ENCODE measurements at places on chromosomes 11 and 22.

DNA sequence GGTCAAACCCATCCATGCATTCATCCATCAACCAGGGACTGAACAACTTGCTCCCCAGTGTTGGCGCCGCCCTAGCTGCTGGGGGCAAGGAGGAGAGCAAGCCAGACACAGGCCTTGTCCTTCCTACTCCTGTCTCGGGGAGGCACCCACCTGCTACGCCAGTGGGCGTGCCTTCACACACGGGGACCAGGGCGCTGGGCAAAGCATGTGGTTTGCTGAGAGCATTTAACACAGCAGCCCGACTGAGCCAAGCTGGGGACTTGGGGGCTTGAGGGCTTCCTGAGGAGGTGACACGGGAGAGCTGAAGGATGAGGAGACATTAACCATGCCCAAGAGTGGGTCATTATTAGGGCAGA is 30.6 kb downstream of the CACNA1I start:
- DNase-seq, result no peak

DNA sequence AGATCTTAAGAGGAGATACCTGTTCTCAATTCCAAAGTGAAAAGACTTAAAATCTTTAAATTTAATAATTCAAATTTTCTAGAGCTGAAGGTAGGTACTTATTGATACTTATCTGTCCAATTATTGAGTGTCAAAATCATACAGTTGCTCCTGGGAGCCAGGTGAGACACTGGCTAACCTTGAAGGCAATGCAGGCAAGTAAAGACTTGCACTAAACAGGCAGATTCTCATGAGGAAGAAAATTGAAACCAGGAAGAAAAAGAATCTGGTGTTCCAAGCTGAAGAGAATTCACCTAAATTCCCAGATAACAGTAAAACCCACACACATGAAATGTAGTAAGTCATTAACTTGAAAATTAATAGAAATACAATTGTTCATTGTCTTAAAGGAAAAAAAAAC is 30.3 kb downstream of the VSIG10L2 start:
- no peak for DNase-seq

DNA sequence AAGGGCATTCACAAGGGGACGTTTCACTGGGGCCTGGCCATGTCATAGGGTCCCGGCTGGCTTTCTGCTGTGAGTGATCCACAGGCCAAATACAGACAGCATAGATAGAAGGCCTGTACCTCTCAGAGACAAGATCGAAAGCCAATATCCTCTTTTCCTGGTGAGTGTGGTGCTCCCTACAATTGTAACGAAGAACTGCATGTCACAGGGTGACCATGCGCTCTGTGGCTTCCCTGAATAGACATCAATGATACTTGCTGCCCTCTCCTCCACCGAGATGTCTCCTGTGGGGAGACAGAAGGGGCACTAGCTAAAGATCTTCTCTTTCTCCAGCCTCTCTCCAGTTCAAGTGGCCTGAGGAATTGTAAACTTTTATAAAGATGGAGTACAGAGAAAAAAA is 226.1 kb upstream of the POU2AF2 start:
- DNase-seq, result no peak

DNA sequence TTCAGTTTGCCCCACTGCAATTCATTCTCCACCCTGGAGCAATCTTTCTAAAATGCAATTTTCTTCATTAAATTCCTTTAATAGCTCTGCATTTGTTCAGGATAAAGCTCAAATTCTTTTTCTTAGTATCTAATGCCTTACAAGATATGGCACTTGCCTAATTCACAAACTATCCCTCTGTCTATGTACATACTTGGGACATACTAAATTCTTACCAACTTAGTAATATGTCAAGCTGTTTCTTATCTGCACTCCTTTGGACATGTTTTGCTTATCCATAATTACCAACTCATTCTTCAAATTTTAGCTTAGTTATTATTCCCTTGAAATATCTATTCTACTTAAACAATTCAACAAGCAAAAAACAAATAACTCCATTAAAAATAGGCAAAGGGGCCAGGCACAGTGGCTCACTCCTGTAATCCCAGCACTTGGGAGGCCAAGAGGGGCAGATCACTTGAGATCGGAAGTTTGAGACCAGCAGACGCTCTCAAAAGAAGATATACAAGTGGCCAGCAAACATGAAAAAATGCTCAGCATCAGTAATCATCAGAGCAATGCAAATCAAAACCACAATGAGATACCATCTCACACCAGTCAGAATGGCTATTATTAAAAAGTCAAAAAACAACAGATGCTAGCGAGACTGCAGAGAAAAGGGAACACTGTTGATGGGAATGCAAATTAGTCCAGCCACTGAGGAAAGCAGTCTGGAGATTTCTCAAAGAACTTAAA is 96.9 kb downstream of the FAM76B start:
- no peak for DNase-seq

Data from H54 (cell line).